ENCODE measurements at places on chromosomes 4 and X.
A peak's percentile ranks its signal among the peaks of the same experiment; 100 is the strongest.

- DNase-seq = no peak
Observed at GRCh38 chr4:858831-859451, 33.0 kb upstream of the CPLX1 start.

DNA sequence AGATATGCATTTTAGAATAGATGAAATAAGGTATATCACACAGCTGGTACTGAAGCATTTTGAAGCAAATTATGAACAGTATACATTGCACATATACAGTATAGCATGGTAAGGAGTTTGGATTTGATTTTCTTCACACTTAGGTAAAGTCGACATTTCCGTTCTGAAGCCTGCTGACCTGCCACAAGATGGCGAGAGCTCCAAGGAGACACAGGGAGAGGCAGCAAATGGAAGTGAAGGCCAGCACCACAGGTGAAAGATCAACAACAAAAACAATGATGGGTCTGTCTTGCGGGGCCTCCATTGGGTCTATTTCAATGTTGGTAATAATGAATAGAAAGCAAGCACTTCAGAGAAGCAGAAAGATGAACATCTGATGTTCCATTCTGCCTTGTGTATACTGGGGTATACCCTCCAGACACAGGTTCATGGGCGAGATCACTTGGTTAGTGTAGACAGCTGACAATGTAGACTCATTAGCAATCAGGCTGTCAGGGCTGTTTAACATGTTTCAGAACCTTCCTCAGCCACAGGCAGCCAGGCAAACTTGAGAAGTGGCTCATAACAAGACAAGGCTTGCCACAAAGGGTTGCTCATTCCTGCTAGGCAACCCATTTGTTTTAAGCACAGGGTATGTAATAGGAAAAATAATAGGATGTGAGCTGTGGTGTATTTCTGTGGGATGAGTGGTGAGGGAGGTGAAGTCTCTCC, 21.4 kb upstream of the NOX1 start:
- DNase-seq = peak; percentile 57

DNA sequence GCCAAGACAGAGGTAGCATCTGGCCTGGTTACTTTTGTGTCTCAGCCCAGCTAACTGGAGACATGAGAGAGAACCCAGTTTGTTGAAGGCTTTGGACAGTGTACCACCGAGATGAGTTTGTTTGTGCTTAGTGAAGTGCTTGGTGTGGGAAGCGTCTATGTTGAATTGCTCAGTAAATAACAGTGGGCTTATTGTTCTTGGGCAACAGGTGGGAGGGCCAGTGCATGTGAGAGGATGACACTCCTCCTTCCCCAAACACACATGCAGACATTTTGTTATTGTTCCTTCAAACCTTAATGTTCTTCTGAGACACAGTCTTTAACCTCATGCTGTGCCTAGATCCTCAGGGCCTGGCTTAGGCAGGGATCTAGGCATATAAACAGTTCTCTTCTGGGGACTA, 39.7 kb downstream of the MSN start:
- DNase-seq = no peak

GRCh38 chr4:172975651-172976229, 192.9 kb upstream of the GALNT7 start:
- DNase-seq = peak; percentile 9

DNA sequence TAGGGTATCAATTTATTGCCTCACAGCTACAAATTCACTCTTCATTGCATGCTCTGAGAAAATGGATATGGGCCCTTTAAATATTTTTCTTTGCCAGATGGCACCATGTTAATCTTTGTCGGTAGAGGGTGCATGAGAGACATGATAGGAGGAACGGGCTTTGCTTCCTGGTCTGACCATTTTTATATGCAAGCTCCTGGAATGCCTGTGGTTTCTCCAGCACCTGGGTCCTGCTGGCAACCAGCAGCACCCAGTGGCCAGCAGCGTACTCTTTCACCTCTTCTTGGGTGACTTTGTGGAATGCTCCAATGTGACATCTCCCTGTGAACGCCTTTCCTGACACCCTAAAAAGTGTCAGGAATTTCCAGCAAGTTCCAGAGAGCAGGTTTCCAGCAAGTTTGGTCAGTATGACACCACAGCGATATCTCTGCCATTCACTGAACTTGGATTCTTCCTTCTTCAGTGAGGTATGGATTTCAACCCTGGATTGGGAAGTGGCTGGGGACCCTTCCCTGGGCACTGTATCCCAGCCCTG, 140.3 kb upstream of the PGRMC2 start:
- DNase-seq = no peak

GRCh38 chr4:105659190-105659589, 49.3 kb downstream of the INTS12 start:
- DNase-seq = no peak

GRCh38 chrX:19990151-19990555, 708 bp downstream of the BCLAF3 start:
- DNase-seq = no peak
